Left ventricle myocardium superior (tissue), 1 donor: ENCODE measurements at places on chromosomes 4 and X.

- DNase-seq = no peak
Observed at GRCh38 chrX:110055616-110056015, 52.7 kb downstream of the TMEM164 start.

GRCh38 chrX:26851981-26852380 is 611.2 kb downstream of the PPP4R3C start:
- DNase-seq = no peak

DNA sequence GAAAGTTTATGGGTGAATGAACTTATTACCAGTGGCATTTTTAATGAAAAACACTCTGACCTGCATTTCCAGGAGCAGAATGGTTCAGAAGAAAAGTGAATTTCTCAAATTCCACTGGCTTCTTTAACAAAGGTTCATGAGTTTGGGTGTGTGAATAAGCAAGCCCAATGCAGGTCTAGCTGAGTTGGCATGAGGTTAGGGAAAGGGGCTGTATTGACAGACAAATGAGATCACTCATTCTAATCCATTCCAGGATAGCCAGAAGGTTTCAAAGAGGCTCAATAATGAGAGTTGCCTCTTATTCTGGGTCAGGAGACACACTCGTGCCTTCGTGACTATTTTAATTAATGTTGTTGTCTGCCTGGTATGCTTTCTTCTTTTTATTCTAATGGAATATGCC is 43.7 kb upstream of the NPY2R start:
- DNase-seq = no peak

DNA sequence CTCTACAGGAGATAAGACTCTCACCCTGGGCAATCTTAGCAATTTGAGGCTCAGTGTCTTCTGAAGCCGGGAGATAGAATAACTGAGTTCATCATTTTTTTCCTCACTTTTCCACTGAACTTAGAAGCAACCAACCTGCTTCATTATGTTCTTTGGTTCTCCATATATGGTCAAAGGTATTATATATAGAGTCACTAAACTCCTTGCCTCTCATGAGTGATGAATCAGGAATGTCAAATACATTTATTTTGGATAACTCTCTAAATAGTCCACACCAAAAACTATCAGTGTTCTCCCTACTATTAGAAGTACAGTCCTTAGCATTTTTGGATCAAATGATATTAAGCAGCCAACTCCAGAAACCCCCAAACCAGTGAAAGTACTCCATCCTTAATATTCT is 421.5 kb upstream of the EPHA5 start:
- DNase-seq = no peak

DNA sequence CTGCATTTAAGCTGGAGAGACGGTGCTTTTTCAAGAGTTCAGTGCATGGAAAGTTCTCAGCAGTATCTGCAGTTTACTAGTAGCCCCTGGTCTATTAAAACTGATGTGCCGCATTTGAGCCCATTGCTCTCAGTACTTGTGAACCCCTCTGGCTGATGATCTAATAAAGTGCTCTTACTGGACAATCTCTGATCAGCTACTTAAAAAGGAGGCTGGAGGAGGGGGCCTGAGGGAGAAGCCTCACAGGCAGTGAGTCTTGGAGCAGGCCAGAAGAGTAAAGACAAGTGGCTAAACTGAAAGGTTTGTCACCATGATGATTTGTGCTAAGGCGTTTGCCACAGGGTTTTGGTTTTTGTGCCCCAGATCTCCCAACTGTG is 138.5 kb downstream of the ARX start:
- no peak for DNase-seq

DNA sequence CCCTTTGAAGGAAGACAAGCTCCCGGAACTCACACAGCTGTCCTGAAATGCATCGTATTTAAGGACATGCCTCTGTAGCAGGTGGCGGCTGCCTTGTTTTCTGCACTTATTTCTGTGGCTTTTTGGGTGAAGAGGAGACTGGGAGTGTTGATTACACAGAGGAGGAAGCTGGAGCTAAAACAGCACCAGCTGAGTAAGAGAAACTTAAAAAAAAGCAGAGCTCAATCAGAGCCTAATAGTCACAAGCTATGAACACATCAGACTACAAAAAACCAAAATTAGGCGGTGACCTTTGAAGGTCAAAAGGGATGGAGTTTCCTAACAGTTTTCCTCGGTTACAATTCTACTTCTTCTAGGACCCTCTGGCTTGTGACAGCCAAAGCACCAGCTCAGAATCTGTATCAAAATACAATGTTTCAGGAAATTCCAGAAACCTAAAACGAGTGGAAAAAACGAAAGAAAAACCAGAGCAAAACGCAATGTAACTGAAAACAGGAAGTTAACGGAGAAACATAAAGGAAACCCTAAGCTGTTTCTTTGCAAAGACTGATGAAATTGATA is 13.5 kb downstream of the PRKX start:
- no peak for DNase-seq

DNA sequence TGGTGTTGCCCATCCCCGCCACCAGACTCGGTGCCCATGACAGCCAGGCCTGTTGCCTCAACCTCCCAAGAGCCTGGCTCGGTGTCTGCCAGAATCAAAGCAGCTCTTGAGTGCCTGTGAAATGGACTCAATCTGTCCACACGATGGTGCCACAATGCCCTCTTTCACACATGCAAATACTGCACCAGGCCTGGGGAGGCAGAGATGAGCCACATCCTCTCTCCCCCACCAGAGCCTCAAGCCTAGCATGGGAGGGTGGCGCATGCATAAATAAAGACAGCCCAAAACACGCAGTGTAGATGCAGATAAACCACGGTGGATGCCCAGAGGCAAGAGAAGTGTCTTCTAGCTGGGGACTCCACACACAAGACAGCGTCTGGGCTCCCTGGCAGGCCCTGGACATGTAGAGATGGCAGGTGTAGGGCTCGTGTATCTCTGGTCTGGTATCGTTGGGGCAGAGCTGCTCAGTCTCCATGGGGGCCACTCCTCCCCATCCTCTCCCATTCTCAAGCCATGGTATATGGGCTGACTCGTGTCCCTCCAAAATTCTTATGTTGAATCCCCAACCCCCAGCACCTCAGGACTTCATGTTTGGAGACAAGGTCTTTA is 65.6 kb downstream of the JAKMIP1 start:
- no peak for DNase-seq

- no peak for DNase-seq
Observed at GRCh38 chr4:4913628-4914027, 54.2 kb downstream of the MSX1 start.

DNA sequence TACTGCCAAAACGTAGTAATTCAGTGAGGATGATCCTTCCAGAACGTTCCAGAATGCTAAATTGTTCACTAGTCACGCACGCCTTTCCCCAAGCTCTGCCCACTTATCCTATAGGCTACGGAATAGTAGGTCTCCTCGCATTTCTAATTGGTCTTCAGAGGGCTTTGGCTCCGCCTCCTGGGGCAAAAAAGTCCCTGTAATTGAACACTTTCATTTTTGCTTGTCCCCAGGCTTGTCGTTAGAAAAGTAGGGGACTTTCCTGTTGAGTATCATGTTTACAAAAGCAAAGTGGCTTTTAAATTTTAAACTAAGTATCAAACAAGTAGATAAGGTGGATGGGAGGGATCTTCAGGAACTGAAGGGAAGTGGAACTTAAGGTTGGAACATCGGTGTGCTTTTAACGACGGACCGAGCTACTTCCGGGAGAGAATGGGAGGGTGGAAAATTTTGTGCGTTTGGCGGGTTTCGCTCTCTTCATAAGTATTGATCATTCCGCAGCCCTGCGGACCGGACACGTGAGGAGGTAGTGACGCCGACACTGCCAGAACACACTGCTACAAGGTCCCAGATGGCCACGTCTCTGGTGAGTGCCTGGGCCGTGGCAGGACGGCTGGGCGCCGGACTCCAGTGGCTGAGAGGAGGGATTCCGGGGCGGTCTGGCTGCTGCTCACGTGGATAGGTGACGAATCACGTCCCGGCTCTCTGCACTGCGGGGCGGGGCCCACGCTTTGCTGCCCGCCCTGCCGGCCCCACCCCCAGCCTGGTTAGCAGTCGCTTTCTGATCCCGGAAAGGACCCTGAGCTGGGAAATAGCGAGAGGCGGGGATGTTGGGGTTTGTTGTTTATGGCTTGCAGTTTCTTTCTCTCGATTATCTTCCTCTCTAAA is at the start of gene NXT2:
Gene NXT2 (plus strand): TSS at position 406 of the 885 bp plus-strand sequence. CDS start 163 bp downstream, at position 569.
- peak; percentile 93 for DNase-seq

GRCh38 chr4:147057611-147058190 is 112.0 kb upstream of the TTC29 start:
- DNase-seq = no peak

- no peak for DNase-seq
Observed at GRCh38 chrX:37815366-37815765, 32.0 kb downstream of the DYNLT3 start.

DNA sequence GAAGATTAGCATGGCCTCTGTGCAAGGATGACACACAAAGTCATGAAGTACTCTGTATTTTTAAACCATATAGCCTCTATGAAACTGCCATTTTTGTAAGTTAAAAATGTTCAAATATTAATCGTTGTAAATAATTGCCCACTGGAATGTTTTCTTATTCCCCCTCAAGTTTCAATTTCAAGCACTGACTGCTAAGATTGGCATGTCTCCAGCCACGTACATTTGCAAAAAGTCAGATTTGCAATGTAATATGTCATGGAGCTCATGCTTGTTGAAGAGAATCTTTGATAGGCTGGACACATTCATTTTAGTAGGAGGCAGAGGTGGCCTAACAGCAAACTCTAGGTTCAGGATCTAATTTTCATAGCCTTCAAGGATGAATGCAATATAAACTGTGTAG is 124.7 kb downstream of the CBR4 start:
- DNase-seq = no peak

DNA sequence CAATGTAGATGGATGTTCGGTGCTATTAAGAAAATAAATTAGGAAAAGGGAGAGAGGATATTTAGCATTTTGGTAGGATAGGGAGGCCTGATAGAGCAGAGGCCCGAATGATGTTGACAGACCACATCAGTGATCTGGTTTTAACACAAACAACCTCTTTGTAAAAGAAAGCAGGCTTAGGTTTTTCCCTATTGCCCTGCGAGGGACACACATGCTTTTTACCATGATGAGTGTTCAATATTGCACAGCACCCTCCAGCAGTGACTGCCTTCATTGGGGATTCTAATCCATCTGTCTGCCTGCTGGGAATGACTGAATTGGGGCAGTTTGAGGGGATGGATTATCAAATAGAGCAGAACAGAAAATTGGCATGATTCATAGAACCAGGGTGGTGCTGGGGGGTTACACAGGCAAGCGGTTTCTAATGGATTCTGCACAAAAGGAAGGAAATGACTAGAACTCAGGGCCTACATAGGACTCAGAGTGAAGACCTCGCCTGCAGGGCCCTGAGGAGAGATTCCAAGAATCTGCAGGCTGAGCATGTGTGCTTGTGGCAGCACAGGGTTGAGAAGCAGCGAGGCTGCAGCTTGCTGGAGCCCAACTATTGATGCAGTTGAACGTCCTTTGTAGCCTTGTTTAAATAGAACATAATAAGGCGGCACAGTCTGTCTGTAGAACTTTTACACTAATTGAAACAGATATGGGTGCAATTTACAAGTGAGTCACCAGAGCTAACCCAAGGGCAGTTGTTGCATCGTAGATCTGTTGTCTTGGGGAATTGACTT is 58.0 kb downstream of the RHOH start:
- no peak for DNase-seq

GRCh38 chr4:36054694-36055422 is 189.5 kb downstream of the ARAP2 start:
- no peak for DNase-seq

DNA sequence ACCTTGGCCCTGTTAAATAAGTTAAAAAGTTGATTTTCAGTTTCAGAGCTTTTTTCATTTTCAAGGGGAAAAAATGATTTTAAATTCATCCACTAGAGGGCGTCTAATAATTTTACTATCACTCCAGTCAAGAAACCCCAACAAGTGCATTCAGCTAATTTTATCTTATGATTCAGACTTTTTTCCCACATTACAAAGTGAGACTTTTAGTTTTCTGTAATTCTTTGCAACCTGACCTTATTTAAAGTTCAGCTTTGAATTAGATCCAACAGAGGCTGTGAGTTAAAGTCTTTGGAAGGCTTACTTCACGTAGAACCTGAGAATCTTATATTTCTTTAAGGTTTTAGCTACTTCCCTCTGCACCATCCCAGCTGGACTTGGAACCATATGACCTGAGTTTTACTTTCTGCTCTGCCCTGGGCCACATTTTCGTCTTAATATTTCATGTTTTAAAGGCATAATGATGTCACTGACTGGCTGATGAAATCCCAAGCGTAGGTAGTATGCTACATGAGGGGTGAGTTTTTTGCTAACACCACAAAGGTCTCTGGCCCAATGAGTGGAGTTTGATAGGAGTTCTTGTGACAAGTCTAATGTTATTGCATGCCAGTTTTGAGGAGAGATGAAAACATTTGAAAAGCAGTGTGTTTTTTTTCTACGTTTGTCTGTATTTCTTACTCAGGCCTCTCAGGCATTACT is 7.2 kb downstream of the GNRHR start:
- no peak for DNase-seq

GRCh38 chr4:176638992-176639391 is 153.7 kb downstream of the VEGFC start:
- no peak for DNase-seq

- DNase-seq = no peak
Observed at GRCh38 chr4:154485127-154485773, 6.3 kb downstream of the DCHS2 start.

GRCh38 chr4:157075811-157076577 is at the start of gene GLRB:
GLRB (plus strand) TSS chr4:157076150; CDS start chr4:157078025, 1,875 bp downstream.
- peak; percentile 55 for DNase-seq

DNA sequence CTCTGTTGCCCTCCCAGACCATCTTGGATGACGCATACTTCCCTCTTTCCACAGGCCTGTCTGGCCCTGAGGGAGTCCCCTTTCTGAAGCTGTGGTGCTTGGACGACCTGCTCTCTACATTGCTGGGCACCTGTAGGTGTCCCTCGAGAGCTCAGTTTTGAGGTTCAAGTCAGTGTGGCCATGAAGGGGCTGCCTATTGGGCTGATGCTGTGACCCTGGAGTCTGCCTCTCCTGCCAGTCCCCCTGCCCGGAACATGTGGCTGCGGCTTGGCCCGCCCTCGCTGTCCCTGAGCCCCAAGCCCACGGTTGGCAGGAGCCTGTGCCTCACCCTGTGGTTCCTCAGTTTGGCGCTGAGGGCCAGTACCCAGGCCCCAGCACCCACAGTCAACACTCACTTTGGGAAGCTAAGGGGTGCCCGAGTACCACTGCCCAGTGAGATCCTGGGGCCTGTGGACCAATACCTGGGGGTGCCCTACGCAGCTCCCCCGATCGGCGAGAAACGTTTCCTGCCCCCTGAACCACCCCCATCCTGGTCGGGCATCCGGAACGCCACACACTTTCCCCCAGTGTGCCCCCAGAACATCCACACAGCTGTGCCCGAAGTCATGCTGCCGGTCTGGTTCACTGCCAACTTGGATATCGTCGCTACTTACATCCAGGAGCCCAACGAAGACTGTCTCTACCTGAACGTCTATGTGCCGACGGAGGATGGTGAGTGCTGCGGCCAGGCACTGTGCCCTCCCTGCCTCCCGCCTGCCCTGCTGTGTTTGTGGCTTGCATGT is 3.0 kb downstream of the NLGN3 start:
- no peak for DNase-seq

- no peak for DNase-seq
Observed at GRCh38 chr4:47465004-47465403, 1.5 kb upstream of the COMMD8 start.

GRCh38 chr4:133156556-133156955 is 7.5 kb downstream of the PCDH10 start:
- DNase-seq = no peak

- DNase-seq = no peak
Observed at GRCh38 chrX:41621222-41621723, 67.5 kb upstream of the GPR34 start.
